ENCODE measurements at places on chromosomes 2 and 18.

- DNase-seq: no peak
These were observed 58.0 kb upstream of the PEX13 start for GRCh38 chr2:60959501-60959900.

- DNase-seq: no peak
These were observed 27.9 kb downstream of the ITGA4 start for GRCh38 chr2:181484851-181485637.

GRCh38 chr2:66189553-66189952 lies 245.4 kb upstream of the MEIS1 start:
- DNase-seq: no peak

DNA sequence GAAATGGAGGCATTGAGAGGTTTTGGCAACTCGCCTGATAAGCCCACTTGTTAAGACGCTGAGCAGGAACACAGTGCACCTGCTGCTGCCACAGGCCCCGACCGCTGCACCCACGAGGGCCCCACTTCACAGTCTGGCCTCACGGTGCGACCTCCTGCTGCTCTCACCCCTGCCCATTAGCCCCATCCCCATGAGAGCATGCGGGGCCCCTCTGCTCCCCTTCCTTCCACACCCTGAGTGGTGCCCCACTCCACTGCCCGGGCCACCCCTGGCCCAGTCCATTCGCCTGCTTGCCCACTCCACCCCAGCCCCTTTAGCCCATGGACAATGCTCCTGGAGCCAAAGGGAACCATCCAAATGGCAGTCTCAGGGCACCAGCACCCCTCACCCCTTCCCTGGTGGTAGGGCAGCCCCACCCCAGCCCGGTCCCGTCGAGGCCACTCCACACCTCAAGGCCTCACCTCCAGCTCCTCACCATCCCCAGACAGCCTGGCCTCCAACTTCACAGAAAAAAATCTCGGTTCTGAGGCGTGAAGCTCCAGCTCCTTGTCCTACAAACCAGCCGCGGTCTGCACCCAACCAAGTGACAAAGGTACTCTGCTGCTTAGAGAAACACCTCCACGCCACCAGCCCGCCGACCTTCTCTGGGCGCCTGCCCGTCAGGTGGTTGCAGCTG lies 6.7 kb upstream of the GPR55 start:
- DNase-seq: no peak

- DNase-seq: no peak
These were observed 128.0 kb upstream of the ALPP start for GRCh38 chr2:232250246-232251175.

GRCh38 chr2:206084870-206085741 lies 868 bp downstream of the INO80D start:
- peak; percentile 32 for DNase-seq

DNA sequence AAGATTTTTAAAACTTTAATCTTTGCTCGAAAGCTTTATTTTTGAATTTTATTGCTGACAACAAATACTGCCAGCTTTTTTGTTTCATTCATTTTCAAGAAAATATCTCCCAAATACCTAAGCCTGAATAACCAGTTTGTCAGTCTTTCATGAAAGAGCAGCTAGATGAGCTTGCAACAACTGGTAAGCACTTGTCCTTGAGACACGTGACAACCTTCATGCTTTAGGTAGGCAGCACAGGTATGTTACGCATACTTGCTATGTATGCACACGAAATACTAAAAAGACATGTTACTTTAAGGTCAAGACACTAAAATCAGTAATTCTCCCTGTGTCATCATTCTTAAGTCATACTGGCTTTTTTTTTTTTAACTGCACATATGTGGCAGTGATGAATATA lies 12.3 kb downstream of the CEBPZ start:
- DNase-seq: no peak

Data from effector memory CD4-positive, alpha-beta T cell (primary cell).